A549 treated with RU486 at 1 μM for 4 hours (cell line): ENCODE measurements at places on chromosomes 4 and X. TPM values are rescaled to one million over a fixed set of nuclear protein-coding genes. Genes with fewer than 3 reads are reported as not detected.

Gene XPNPEP2
- total RNA-seq: not detected in 5 replicates

Gene RASGEF1B
- 0.25 TPM in 1 of 5 replicates, not detected in the others for total RNA-seq

Gene SEPTIN11
- 29.3 to 52.8 TPM (median 35.4 TPM) in 5 replicates for total RNA-seq

Gene NPY1R
- 0.07 to 0.14 TPM (median 0.13 TPM) in 3 of 5 replicates, not detected in the others for total RNA-seq

Gene EDNRA
- total RNA-seq: 0.30 to 0.62 TPM (median 0.31 TPM) in 5 replicates

Gene GNRHR
- total RNA-seq: not detected in 5 replicates

Gene ITM2A
- not detected in 5 replicates for total RNA-seq

Gene REELD1
- not detected in 5 replicates for total RNA-seq

Gene LUZP4
- total RNA-seq: 0.08 TPM in 1 of 5 replicates, not detected in the others

Gene CXCL1
- total RNA-seq: 10.8 to 15.6 TPM (median 11.7 TPM) in 5 replicates

Gene MAD2L1
- 49.4 to 88.8 TPM (median 56.7 TPM) in 5 replicates for total RNA-seq

Gene ETDB
- not detected in 5 replicates for total RNA-seq
